ENCODE measurements at places on chromosomes 13 and 19.

GRCh38 chr19:17281391-17282304 is at the start of gene ANKLE1:
TSS of gene ANKLE1 (plus strand) at chr19:17281901. CDS start at chr19:17281921, 20 bp downstream.
- DNase-seq: peak; percentile 72

- no peak for DNase-seq
Observed at GRCh38 chr13:113052206-113052605, 53.4 kb upstream of the F7 start.

- DNase-seq: no peak
Observed at GRCh38 chr13:33377825-33378224, 92.3 kb upstream of the STARD13 start.

DNA sequence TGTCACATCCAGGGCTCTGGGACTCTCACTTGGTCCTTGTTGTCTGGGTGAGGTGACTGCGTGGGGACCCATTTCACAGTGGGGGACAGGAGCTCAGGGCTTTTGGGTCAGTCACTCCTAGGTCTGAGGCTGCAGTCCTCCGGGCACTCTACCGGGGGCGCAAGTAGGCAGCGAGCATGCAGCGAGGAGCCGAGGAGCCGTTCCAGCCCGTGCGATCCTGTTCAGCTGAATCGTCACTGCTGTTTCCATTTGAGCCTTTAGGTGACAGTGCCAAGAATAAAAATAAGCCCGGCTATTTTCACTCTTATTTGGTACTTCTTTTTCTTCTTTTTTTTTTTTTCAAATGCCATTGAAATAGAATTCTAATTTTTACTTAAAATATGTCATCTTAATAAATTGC is 126.5 kb downstream of the ZNF536 start:
- no peak for DNase-seq

- no peak for DNase-seq
Observed at GRCh38 chr19:883661-884211, 9.3 kb downstream of the MED16 start.

DNA sequence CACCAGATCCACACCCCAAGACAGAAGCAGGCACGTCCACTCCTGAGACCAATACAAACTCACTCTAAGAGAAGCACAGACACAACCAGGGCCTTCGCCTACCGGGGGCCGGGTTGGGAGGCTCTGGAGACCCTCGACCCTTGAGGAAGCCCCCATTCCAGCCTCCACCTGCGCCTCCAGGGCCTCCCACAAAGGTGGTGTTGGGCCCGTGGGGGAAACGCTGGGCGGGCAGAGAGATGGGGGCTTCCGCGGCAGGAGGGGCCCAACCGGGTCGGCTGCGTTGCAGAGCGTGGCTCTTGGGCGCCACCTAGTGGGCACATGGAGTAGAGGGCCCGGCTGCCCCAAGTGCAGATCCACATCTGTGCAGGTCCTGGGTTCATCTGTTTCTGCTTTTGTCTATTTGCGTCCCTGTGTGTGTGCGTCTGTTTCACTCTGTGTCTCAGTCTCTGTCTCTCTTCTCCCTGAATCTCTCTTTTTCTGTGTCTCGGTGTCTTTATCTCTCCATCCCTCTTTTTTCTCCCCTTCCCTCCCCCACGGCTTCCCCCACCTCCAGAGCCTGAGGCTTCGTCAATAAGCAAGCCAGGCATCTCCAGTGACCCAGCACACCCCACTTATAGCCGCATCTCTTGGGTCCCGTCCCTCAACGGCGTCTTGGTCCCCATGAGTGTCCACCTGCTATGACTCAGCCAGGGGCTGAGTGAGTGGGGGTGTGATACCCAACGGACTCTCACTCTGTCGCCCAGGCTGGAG is 10.5 kb upstream of the TINCR start:
- peak; percentile 77 for DNase-seq

- DNase-seq: no peak
Observed at GRCh38 chr13:50644081-50644871, 199.2 kb downstream of the DLEU7 start.

DNA sequence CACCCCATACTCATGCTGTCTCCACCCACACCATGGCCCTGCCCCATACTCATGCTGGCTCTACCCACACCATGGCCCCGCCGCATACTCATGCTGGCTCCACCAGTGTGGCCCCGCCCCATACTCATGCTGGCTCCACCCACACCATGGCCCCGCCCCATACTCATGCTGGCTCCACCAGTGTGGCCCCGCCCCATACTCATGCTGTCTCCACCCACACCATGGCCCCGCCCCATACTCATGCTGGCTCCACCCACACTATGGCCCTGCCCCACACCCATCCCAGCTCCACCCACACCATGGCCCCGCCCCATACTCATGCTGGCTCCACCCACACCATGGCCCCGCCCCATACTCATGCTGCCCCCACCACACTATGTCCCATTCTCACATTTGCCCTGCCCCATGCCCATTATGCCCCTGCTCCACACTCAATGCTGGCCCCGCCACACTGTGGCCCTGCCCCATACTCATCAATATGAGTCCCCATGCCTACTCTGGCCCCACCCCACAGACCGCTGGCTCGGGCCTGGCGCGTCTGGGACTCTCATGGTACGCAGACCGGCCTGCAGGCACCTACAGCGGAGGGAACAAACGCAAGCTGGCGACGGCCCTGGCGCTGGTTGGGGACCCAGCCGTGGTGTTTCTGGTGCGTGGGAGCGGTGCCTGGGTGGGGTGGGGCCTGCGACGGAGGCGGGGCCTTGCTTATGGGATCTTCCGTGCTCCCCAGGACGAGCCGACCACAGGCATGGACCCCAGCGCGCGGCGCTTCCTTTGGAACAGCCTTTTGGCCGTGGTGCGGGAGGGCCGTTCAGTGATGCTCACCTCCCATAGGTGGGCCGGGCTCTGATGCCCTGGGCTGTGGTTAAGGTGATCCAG is 3.7 kb upstream of the ARHGAP45 start:
- DNase-seq: peak; percentile 72

GRCh38 chr19:4362831-4363545 is 19.6 kb downstream of the MPND start:
- no peak for DNase-seq
